ENCODE measurements at places on chromosomes 11 and 22.
A peak's percentile ranks its signal among the peaks of the same experiment; 100 is the strongest.

DNA sequence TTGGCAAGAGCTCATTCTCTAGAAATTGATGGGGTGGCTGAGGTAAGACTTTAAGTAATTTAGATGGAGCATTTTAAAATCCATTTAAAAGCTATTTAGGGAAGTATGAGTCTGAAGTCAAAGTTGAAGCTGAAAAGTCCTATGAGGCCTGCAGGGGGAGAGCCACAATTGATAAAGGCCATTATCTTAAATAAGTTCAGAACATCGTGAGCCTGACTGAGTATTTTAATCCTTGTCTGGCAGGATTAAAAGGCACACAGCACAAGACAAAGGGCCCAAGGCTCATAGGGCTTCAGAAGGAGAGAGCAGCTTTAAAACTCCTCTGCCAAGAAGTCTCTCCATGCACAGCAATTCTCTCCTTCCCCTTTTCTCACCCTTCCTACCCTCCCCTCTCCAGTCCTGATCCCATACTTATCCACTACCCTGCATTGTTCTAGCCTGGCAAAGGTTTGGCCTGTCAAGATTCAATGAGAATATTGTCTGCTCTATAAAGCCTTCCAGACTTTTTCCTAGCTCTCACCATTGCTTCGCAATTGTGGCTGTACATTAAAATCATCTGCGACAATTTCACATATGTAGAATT, 1312.9 kb downstream of the FAM181B start:
- DNase-seq: no peak

- DNase-seq: peak; percentile 24
These were observed 1.2 kb downstream of the DDX17 start for GRCh38 chr22:38504731-38505540.

DNA sequence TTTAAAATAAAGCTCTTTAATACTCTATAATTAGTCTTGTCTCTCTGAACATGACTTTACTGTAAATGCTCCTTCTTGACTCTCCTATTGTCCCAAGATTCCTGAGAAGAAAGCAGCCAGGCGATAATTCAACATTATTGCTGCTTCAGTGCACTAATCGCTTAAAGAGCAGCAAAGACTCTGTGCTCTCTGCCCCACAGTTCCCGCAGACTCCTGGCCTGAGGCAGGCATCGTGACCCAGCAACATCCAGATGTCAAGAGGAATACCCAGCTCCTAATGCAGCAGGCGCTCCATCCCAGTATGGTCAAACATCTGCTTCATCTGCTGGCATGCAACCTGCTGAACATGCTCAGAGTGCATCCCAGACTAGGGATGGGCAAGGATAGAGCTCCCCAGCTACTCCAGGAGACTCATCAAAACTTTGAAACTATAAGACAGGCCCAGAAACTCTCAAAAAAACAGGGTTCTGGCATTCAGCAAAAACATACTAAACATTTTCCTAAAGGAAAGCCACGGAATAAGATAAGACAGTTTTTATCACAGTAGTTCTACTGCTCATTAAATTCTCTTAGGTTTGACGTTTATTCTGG, 270.0 kb downstream of the SOX6 start:
- DNase-seq: no peak

DNA sequence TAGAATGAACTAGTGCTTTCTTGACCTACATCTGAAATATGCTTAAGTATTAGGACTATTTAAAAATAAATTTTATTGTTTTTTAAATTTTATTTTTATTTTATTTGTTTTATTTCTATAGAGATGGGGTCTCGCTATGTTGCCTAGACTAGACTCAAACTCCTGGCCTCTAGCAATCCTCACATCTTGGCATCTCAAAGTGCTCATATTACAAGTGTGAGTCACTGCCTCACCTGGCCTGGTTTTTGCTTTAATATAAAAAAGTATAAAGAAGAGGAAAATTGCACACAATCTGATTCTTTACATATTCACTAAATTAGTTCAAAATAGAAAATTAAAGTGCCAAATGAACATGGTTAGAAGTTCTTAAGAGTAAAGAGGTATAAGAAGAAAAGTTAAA, 37.5 kb downstream of the HEPHL1 start:
- no peak for DNase-seq

DNA sequence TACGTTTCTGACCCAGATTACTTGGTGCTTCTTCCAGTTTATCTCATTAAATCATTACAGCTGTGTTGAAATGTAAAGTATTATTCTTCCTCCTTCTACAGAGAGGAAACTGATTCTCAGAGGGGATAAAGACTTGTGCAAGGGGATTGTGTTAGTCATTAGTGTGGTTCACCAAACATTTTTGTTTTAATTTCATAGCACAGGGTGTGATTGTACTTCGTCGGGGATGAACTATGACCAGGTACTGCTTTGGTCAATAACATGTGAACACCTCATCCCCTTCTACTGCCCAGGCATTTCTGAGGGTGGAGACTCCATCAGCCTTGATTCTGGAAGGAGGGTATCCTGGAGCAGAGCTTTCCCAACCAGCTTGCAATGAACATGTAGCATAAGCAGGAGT, 120.2 kb upstream of the ALX4 start:
- DNase-seq: no peak

GRCh38 chr11:83862033-83862432, 575.9 kb upstream of the CCDC90B start:
- DNase-seq: no peak

DNA sequence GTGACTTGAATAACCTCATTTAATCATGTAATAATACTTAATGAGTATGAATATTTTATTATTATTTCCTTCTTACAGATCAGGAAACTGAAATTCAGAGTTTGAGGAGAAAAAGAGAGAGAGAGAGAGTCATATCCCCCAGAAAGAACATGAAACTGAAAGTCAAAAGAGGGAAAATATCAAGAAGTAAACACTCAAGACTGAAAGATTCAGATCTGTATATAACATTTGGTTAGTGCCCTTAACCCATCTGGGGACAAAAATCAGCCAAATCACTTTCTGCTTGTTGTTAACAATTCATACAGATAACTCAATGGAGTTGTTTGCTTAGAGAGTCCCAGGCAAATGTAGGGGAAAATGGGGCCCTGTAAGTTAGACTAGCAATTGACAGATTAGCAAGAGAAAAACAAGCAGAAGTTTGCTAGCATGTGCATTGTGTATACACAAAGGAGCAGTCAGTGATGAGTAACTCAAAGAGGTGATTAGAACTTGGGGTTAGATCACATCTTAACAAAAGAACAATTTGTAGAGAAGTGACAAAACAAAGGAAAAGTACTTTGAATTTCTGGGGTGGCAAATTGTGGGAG, 25.9 kb upstream of the MMP13 start:
- no peak for DNase-seq

GRCh38 chr11:126415128-126415527, 59.6 kb downstream of the ST3GAL4 start:
- DNase-seq: no peak

GRCh38 chr11:26162291-26162690, 169.6 kb upstream of the ANO3 start:
- DNase-seq: no peak

GRCh38 chr11:65917434-65918210, 1.2 kb downstream of the C11orf68 start:
- no peak for DNase-seq

DNA sequence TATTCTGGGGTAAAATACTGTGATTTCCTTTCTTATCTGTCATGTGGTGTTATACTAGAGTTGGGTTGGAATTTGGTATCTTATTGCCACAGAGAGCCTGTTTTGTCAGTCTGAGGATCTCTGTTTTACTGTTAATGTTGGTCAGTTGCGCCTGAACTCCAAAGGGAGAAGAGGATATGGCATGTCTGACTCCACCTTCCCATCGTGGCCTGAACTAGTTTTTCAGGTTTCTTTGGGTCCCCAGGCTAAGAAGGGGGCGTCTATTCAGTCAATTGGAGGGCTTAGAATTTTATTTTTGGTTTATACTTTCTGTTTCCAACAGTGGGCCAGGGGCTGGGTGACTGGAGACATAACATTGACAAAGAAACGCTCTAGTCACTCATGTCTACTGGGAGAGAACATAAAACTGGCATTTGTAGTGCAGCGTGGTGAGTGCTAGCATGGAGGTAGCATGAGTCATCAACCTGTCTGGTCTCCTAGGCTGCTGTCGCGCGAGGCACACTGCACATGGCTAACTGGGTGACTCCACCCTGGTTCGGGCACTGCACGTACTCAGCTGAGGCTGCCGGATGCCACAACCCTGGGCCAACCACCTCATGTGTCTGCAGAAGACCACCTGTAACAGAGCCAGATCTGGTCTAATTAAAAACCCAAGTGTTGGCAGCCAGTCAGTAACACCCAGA, 120.1 kb upstream of the OR9Q1 start:
- peak; percentile 5 for DNase-seq

- no peak for DNase-seq
These were observed 44.4 kb upstream of the CARD18 start for GRCh38 chr11:105183987-105184386.

DNA sequence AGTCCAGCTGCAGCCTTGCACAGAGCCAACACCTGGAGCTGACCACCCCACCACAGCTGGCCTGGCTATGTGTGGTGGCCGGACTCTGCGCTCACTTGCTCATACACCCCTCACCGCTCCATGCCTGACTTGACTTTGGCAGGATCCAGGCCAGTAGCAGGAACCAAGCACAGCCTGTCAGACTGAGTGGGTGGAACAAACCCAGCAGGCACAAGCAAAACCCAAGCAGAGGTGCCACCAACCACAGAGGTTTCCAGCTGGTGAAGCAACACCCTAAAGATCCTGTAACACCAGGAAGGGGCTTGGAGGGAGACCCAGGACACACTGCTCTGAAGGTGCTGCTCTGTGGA, 44.9 kb upstream of the WNT11 start:
- no peak for DNase-seq

DNA sequence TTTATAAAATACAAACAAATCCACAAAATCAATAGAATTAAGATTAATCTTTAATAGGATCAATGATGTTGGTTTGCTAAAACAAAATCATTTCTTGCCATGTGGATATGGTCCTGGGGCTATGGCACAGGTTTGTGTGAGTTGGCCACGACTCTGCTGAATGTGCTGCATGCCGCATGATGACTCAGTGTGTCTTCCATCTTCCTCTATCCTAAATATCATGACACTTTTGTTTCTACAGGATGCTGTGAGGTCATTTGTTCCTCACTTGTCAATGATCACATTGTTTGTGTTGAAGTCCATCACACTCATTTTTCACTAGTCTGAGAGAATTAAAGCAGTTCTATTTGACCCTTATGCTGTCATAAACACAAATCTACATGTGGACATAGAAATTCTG, 167.2 kb upstream of the ZBED5 start:
- no peak for DNase-seq

- no peak for DNase-seq
These were observed 453.9 kb downstream of the ETS1 start for GRCh38 chr11:128133501-128133900.

- DNase-seq: no peak
These were observed 664 bp downstream of the DDB2 start for GRCh38 chr11:47215366-47215910.

DNA sequence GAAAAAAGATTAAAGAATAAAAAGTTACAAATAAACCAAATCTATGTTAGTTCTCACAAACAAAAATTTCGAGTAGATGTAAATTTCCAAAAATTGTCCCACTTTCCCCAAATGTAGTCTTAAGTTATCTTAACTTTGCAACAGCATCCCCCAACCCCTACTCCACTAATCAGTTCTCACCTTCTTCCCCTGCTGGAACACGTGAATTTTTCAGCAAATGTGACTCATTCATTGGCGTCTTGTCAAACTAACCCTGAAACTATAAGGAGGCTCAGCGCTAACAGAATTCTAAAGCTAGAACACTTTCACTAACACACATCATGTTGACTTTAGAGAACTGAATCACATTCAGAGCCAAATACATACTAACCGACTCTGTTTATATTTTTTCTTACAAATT, 46.1 kb downstream of the PHF21A start:
- DNase-seq: no peak

- DNase-seq: no peak
These were observed 38.3 kb upstream of the NNMT start for GRCh38 chr11:114257621-114258558.

GRCh38 chr11:121929581-121929980, 186.4 kb downstream of the BLID start:
- no peak for DNase-seq

DNA sequence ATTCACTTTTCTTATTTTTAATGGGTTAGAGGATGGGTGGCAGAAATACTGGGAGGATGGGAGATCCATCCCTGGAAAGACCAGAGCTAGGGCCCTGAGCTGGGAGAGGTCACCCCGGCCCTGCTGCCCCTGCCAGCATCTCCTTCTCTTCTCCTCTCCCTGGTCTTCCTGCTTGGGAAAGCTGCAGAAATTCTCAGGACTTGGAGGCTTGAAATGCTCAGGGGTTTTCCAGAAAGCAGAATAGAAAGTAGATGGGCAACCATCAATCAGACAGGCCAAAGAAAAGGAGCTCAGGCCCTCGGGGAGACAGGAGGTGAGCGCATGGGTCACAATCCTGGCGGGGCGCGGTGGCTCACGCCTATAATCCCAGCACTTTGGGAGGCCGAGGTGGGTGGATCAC, 1.5 kb downstream of the APOBEC3H start:
- no peak for DNase-seq

GRCh38 chr11:120032766-120033390, 105.0 kb downstream of the TRIM29 start:
- DNase-seq: no peak
